Cortex of kidney (tissue), 1 donor: ENCODE measurements at places on chromosomes 16 and 17.

DNA sequence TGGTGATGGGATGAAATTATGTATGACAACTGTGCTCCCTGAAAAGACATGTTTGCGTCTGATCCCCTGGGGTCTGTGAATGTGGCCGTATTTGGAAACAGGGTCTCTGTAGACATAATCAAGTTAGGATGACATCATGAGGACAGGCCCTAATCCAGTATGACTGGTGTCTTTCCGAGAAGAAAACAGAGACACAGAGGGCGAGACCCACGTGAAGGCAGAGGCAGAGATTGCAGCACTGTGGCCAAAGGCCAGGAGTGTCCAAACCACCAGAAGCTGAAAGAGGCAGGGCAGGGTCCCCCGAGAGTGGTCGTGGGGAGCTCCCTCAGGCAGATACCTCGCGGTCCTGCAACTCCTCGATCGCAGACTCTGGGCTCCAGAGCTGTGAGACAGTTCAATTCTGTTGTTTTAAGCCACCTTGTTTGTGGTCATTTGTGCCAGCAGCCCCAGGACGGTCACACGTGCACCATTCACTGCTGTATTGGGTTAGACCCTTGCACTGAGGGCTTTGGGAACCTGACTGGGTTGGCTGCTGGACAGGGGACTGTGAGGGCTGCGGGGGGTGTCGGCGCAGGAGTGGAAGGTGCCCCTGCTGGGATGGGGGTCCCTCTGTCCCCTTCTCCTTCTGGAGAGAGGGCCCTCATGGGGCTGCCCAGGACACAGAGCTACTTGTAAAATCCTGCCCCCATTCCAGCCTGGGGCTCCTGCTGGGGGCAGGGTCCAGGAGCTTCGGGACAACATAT, 27.7 kb downstream of the METRNL start:
- DNase-seq = no peak

DNA sequence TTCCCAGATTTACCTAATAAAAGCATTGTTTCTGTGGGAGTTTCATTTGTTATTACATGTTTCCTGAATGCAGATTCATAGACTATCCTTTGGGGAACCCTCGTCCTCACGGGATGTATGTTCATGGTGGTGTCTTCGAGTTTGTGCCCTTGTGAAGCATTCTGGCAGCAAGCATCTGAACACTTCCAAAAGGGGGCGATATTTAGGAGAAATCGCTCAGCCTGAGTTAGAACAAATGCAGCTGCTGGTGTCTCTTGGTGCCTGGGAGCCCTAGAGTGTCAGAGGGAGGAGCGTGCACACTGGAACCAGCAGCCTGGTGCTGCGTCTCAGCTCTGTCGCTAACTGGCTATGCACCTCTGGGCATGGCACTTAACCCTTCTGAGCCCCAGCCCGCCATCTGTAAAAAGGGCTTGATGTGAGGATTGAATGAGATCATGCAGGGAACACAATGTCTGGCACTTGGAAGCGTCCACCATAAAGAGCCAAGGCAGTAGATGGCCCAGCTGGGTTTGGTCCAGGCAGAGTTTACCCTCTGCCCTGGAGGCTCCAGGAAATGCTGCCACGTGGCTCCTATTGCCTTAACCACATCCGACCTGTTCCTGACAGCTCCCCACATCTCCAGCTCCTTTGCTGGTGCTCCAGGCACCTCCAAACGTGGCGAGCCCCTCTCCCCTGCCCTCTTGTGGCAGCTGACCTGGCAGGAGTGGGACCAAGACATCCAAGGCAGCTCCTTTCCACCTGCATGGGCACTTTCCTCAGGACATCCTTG, 25.0 kb upstream of the C16orf78 start:
- no peak for DNase-seq

- no peak for DNase-seq
Observed at GRCh38 chr16:9135797-9136196, 44.4 kb downstream of the HAPSTR1 start.

DNA sequence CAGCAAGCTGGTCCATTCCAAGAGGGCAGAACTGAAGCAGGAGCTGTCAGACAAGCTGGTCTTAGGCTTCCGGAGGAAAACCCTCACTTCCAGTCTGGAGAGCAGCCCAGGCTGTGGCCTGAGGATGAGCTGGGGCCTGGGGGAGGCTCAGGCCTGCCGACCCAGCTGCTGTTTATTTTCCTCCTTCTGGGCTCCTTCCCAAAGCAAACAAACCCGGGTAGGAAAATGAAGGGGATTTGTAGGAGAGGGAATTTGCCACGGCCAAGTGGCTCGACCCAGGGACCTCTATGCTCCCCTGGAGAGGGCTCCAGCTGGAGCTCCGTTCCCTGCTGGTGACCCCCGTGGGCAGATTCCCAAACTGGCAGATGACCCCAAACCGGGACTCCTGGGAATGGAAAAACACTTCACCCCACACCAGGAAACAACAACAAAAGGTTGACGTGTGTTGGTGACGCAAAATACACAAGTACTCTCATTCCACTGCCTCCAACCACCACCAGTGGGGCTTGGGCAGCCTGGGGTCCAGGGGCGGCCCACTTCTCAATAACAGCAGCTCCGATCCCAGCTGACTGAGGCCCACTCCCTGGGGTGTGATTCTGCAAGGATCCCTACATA, 8.8 kb downstream of the JUP start:
- DNase-seq = no peak

DNA sequence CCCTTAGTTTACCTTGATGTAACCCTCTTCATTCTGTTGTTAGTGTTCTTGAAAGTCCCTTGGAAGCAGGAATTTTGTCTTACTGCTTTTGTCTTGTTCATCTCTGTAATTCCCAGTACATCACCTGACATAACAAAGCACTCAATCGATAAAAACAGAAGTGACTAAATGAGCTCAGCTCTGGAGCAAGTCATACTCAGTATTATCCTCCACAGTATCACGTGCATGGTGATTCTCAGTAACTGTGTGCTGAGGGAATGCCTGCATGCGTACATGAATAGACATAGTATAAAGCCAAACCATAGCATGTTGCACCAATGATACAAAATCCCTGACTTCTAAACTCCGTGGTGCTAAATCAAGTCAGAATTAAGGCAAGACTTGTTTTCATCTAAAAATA, 7.2 kb downstream of the KRT38 start:
- no peak for DNase-seq

- DNase-seq = no peak
Observed at GRCh38 chr16:7888411-7888810, 555.8 kb downstream of the RBFOX1 start.

DNA sequence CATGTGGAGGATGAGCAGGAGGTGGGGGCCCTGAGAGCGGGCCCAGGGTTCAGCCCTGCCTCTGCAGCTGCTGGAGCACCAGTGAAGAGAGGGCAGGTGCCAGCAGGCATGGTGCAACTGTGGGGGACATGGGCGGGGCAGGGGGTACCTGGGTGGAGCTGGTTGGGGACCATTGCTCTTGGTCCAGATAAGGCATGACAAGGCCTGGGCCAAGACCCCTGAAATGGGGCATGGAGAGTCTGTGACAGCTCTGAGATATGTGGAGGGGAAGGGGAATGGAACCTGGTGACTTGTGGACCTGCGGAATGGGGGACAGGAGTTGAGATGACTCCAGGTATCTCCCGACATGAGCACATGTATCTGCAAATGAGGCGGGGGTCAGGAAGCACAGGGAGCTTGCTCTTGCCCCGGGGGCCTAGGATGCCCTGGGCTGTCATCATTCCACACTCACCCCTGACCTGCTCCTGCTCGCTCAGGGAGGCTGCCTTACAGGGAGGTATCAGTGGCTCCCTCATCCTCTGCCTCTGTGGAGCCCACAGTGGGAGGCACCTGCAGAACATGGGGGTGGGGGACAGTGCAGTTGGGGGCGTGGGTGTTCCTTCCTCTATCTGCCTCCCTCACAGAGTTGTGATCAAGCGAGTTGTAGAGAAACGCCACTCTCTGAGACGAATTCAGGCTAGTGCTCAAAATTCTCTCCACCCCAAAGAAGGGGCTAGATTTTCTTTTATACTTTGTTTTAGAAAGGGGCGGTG, 40.2 kb downstream of the TMEM235 start:
- DNase-seq = no peak

DNA sequence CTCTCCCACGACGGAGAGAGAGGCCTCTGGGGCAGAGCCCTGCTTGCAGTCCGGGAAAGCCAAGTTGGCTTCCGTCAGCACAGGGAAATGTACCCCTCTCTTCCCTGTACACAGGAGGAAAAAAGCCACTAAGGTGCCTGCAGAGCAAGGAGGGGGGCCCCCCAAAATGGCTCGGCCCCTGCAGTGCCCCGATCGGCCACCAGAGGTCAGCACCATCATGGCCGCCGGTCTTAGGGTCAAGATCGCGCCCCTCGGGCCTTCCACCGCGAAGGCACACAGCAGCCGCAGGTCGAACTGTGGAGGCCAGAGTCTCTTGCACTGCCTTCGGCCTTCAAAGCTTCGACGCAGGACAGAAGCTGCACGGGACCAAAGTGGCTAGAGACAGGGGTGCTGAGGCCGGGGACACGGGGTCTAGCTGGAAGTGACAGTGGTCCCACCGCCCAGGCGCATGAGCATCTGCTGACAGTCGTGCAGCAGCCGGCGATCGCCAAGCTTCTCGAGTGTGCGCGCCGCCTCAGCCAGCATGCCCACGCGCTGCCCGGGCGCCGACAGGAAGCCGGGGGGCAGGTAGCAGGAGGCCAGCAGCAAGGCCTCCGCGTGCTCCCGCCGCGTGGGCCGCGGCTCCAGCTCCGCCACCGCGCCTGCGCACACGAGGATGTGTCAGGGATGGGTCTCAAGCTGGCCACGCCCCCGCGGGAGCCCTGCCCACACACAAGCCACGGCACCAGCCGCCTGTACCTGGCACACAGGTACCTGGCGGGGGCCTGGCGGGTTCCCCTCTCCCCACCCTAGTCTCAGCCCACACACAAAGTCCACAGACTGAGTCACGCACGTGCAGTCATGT, 24.4 kb downstream of the SREBF1 start:
- no peak for DNase-seq

- DNase-seq = no peak
Observed at GRCh38 chr17:49285716-49286115, 55.1 kb upstream of the PHOSPHO1 start.
